ENCODE measurements at places on chromosomes 3 and 15. TPM values are rescaled to one million over a fixed set of nuclear protein-coding genes. Genes with fewer than 3 reads are reported as not detected.

The AMOTL2 gene
- total RNA-seq, result not detected

- no peak for DNase-seq
Observed at GRCh38 chr3:20323307-20323927, 137.4 kb upstream of the SGO1 start.

The LEO1 gene
- total RNA-seq, result 8.6 TPM

DNA sequence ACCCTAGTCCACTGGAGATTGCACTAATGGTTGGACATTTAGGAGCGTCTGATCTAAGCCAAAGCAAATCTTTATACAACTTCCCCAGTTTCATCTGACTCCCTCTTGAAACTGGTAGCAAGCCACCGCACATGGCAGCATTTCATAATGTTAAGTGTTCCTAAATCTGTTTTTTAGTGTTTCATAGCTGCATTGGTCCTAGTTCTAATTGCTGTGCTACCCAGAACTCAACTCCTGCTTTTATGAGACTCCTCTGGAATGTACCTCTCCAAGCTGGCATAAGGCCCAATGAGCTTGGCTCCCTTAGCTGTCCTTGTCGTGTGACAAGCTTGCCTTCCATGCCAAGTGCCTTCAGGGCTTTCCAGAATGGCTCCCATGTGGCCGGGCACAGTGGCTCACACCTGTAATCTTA is 65.3 kb upstream of the FLNB start:
- DNase-seq, result no peak

The TMIE gene
- 3.0 TPM for total RNA-seq

DNA sequence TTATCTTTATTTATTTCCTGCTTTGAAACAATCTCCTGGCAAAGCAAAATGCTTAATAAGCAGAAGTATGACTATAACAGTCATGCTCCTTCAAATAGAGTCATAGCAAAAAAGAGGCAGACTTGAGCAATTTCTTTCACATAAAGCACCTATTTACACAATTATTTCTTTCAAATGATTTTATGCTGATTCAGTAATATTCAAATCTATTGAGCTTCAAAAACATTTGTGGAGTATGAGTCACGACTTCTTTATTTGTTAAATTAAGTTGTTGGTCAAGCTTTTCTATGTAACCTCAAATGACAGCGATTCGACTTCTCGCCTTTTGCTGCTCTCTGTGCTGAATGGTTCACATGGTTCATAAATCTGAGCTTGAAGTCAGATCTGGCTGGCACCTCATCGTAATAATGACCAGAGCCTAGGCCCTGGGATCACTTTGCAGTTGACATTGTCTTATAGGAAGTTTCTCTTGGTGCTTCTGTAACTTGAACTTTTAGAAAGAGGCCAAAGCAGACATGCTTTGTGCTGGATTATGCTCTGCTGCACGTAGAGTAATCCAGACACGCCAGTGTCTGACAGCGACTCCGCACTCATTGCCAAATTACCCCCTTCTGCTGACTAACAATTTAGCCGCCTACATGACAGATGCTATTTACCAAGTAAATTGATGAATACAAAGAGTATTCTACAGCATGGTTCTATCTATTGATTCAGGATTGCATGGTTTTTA is 139.0 kb downstream of the MCTP2 start:
- no peak for DNase-seq

The SPATA12 gene
- total RNA-seq, result not detected

The PLA2G4E gene
- total RNA-seq, result not detected

DNA sequence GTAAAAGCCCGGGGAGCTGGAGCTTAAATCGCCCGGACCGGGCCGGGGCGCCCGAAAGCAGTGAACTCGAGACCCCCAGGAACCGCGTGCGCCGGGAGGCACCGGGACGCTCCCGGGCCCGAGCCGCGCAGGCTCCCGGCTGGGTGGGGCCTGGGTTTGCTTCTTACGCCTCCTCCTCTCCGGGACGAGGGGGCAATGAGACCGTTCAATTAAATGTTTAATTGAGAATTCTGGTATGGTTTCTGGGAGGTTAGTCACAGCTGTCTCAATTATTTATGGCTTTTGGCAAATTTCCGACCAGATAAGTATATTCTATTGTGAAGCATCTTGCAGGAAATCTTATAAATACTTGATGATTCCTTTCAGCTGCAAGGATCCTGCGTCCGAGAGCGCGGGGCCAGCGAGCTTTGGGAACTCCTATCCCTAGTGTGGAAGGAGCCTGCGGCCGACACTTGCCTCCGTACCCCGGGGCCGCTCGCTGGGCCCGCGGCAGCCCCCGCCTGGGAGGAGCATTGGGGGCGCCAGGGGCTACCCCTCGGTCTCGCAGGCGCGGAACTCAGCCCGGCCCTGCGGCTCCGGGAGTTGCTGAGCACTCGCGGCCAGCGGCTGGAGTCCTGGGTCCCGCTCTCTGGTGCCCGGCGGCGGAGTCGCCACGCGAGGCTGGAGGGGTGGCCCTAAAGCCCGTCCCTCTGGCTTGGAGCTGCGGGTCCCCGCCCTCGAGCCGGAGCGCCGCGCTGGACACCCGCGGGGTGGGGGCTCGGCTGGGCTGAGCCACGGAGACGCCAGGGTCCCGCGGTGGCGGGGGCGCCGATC is 10.3 kb downstream of the ISL2 start:
- no peak for DNase-seq

- no peak for DNase-seq
Observed at GRCh38 chr3:42743204-42743995, 29.7 kb downstream of the CCDC13 start.

The SPPL2A gene
- 56.9 TPM for total RNA-seq

DNA sequence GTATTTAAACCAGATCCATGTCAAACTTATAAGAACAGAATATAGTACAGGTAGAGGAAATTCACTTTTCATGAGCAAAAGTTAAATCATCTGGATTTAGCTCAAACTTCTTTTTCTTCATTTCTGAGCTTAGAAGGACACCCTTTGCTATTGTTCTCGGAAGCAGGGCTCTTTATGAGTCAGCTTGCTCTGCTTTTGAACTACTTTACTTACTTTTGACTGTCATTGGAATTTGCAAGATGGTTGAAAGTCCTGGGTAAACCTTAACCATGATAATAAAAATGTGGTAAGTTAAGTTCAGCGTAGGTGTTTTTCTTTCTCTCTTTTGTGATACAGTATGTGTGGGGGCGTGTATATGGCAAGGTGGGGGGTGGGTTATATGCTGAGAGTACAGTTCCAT is 312.7 kb upstream of the DPH6 start:
- no peak for DNase-seq

DNA sequence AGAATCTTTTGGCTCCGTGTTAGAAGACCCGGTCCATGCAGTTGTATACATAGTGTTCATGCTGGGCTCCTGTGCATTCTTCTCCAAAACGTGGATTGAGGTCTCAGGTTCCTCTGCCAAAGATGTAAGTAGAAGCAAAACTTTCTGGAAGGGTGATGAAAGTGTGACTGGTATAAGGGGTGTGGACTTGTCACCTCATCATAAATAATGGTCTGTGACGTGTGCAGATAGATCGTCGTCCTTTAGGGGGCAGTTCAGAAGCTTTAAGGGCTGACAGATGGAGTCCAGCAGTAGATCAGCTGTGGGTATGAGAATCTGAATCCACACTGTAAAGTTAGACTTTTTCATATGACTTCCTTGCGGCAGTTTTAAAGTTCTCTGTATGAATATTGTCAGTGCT is 15.3 kb downstream of the SEC61A1 start:
- no peak for DNase-seq

The CD200 gene
- 4.6 TPM for total RNA-seq

The TNIK gene
- total RNA-seq, result 60.9 TPM

The ZNF80 gene
- 0.47 TPM for total RNA-seq

The TPRG1 gene
- total RNA-seq, result 28.4 TPM

DNA sequence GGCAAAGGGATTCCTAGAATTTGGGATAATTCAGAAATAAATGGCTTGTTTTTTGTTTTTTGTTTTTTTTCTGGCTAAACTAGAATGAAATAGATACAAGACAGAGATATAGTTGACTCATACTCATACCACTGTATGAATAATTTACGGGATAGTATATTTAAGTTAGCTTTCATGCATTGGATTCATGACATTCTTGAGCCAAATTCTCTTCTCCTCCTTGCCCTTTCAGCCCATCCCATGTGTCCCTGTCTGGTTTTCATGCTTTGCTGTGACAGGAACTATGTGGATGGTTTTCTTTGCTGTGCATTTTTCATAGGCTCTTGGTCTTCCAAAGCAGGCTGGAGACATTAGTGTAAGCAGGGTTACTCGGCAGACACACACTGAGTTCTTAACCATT is 66.6 kb upstream of the UMPS start:
- DNase-seq, result no peak

The BFSP2 gene
- total RNA-seq, result not detected

The SNX22 gene
- total RNA-seq, result 2.2 TPM

Measured in T-cell (primary cell).